ENCODE measurements at places on chromosomes 2 and 18. TPM values are rescaled to one million over a fixed set of nuclear protein-coding genes. Genes with fewer than 3 reads are reported as not detected.

The KLHL30 gene
- total RNA-seq, result 16.9 TPM

The CXCR1 gene
- total RNA-seq, result 0.82 TPM

The SERPINE2 gene
- total RNA-seq, result 22.2 TPM

The ECEL1 gene
- total RNA-seq, result not detected

The NEB gene
- total RNA-seq, result 31.5 TPM

The COL5A2 gene
- total RNA-seq, result 10.2 TPM

The NAT8 gene
- not detected for total RNA-seq

The GLI2 gene
- 4.7 TPM for total RNA-seq
